ENCODE measurements at places on chromosomes 6 and 20.

GRCh38 chr20:48294196-48294595 is 508.9 kb upstream of the SULF2 start:
- no peak for DNase-seq

GRCh38 chr6:143884216-143884900 is 20.1 kb downstream of the ZC2HC1B start:
- no peak for DNase-seq

GRCh38 chr6:157761331-157761921 is 61.6 kb upstream of the SNX9 start:
- DNase-seq, result no peak

DNA sequence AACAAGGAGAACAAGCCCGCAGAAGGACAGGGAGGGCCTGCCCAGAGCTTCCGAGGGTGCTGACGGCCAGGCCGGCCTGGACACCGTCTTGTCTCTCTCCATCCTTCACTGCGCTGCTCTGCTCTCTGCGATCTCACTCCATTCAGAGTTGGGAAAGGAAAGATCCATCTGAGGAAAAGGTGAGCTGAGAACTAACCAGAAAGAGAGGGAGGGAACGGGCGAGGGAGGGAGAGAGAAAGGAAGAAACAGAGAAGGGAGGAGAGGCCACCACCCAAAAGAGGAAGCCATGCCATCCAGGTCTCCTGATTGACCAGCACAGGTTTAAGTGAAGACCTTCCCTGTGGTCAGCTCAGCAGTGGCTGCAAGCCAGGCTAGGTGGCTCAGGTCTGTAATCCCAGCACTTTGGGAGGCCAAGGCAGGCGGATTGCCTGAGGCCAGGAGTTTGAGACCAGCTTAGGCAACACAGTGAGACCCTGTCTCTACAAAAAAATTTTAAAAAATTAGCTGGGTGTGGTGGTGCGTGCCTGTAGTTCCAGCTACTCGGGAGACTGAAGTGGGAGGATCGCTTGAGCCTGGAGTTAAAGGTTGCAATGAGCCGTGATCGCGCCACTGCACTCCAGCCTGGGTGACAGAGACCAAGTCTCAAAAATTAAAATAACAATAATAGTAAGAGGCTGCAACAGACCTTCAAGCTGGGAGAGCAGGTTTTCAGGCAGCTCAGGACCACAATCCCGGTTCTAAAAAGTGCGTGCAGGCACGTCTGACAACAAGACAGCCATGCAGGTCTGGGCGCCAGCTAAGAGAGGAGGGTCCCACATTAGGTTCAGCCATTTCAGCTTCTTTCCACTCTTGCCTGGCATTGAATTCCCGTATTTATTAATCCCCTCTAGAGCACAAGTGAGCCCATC is 34.2 kb upstream of the DLGAP4 start:
- no peak for DNase-seq

DNA sequence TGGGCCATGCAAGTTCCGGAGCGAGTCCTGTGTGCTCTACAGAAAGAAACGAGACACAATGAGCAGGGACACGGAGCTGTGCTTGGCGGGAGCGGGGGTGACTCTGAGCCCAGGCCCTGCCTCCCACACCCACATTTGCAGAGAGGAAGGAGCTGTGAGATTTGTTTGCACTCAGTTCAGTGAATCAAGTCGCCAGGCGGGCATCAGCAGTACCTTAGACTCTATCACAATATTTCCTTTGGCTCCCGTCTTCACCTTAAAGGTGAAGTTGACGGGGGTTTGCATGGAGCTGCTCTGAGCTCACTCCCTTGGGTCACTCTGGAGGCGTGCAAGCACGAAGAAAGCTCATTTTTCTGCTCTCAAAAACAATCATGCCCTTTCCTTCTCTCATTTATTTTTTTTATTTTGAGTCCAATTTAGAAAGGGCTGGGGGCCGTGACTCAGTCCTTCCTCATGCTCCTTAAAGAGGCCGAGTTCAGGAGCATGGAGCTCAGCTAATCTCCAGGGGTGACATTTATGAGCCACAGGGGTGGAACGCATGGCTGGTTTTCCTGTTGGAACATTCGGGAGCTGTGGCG is 188.2 kb downstream of the NFATC2 start:
- no peak for DNase-seq

DNA sequence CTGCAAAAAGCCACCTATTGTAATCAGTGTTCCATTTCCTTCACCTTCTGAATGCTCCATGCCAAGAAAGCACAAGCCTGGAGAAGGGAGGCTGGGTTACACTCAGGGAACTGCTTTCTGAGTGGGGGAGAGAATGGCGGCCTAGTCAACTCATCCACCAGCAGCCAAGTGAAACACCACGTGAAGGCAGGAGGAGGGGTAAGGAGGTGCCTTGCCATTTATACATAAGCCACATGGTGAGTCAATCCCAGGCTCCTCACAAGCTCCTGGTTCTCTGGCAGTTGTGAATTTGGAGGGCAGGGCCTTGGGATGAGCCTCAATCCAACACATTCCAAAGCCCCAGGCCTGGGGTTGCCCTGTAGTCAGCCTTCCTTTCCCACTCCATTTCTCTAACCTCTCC is 149.4 kb downstream of the CD24 start:
- DNase-seq, result no peak

GRCh38 chr6:18210707-18211106 is 53.6 kb downstream of the DEK start:
- DNase-seq, result no peak

All from ovary (tissue), 10 donors.